Stimulated activated CD4-positive, alpha-beta T cell treated with anti-CD3 and anti-CD28 coated beads, TNF-alpha, amount 100 ng/mL, for 1 hour (primary cell): ENCODE measurements at places on chromosomes 16 and 17.

DNA sequence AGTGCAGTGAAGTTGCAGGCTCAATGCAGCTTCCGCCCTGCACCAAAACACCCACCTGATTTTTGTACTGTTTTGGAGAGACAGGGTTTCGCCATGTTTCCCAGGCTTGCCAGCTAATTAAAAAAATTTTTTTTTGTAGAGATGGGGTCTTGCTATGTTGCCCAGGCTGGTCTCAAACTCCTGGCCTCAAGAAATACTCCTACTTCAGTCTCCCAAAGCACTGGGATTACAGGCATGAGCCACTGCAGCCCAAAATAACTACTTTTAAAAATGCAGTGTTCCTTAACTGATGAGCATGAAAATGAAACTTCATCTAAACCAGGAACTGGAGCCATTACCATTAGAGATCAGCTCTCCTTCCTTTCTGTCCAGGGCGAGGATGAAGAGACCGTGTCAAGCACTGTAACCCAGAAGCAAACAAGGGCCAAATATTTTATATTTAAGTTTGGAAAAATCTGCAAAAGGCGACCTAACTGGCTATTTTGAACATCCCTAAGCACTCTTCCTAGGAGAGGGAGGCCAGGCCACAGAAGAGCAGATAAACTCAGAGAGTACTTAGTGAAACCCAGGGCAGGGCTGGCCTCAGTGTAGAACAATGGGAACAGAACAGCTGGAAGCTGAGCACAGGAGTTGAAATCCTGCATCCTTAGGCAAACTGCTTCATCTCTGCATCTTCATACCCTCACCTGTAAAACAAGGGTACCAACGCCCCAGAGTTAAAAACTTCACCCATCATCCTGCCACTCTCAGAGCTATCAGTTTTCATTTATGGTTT, 24.0 kb downstream of the CREBBP start:
- DNase-seq, result no peak

- DNase-seq, result no peak
These were observed 19.1 kb downstream of the ZNRF1 start for GRCh38 chr16:75017670-75018525.

- DNase-seq, result no peak
These were observed 18.9 kb upstream of the MAP3K14 start for GRCh38 chr17:45335721-45336120.

DNA sequence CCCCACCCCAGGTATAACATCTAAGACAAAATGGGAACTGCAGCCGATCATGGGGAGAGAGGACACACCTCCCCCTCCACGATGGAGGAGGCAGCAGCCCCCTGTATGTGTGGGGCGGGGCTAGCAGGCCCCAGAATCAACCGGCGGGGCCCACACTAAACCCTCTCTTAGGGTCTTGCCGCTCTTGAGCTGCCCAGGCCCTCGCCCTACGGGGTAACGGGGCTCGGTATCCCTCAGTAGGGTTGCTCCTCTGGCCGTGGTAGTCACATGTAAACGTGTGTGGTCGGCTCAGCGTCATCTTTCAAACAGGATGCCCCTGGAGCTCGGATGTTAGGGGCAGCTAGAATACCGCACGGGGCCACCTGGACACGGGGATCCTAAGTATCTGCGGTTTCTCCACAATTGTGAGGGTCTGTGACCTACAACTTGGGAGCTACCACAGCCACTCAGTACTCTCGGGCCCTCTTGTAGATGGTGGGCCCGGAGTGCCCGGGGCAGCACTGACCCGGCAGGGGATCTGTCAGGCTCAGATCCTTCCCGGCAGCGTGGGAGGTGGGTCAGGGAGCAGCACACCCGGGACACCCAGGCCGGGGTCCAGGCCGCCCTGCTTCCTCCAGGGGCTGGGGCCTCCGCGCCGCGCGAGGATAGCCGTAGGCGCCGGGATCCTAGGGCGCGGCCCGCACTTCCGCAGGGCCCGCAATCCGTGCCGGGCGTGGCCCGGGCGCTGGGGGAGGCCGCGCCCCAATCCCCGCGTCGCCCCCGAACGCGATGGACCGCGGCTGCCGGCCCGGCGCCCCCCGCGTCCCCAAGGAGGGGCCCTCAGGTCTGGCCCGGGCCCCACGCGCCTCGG, 781 bp downstream of the ARHGDIA start:
- no peak for DNase-seq

GRCh38 chr16:89944773-89945172, 3.8 kb upstream of the DEF8 start:
- no peak for DNase-seq

DNA sequence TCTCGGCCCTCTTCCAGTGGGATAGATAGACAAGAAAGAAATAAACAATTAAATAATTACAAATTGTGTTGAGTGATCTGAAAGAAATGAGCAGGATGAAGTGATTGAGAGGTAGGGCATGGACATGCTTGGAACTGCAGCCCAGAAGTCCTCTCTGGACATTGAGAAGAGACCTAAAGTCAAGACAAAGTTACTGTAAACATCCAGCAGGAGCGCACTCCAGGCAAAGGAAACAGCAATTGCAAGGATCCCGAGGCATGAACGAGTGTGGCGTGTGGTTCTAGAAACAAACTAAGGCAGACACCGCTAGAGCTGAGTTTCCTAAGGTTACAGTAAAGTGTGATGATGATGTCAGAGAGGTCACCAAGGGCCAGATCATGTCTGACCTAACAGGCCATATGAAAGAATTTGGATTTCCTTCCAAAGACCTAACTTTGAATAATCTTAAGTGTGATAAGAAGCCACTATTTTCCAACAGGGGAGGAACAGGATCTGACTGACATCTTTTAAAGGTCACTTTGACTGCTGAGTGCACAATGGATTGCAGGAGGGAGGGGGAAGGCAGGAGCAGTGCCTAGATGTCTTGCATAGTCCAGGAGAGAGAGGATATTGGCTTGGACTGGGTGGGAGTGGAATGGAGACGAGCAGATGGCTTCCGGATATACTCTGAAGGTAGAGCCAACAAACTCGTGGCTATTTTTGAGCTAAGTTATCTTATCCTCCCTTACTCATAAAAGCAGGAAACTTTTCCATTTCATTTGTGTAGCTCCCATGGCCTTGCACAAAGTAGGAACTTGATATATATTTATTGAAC, 19.0 kb downstream of the ABCC12 start:
- no peak for DNase-seq

GRCh38 chr17:78979780-78980623, at the start of gene LGALS3BP:
LGALS3BP (minus strand) TSS chr17:78979923; CDS start chr17:78977191, 2,732 bp downstream.
- no peak for DNase-seq

DNA sequence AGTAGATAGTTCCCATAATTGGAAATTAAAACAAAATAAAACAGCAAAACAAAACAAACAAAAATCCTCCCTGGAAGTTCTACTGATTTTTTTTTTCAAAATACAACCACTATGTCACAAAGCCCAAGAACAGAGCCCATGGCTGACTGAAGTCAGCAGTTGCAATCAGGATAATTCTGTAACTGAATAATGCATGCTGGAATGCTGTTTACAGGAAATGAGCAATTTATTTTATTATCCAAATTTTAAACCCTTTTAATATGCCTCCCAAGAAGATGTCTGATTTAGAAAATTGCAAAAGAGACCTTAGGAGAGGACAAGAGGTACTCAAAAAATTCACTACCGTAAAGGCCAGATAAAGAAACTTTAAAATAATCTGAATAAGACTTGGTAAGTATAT, 578.2 kb downstream of the TOX3 start:
- DNase-seq, result no peak

- DNase-seq, result no peak
These were observed 475.9 kb downstream of the GRIN2A start for GRCh38 chr16:9706217-9706836.

- no peak for DNase-seq
These were observed 716.9 kb downstream of the KCNJ18 start for GRCh38 chr17:22409160-22409751.

DNA sequence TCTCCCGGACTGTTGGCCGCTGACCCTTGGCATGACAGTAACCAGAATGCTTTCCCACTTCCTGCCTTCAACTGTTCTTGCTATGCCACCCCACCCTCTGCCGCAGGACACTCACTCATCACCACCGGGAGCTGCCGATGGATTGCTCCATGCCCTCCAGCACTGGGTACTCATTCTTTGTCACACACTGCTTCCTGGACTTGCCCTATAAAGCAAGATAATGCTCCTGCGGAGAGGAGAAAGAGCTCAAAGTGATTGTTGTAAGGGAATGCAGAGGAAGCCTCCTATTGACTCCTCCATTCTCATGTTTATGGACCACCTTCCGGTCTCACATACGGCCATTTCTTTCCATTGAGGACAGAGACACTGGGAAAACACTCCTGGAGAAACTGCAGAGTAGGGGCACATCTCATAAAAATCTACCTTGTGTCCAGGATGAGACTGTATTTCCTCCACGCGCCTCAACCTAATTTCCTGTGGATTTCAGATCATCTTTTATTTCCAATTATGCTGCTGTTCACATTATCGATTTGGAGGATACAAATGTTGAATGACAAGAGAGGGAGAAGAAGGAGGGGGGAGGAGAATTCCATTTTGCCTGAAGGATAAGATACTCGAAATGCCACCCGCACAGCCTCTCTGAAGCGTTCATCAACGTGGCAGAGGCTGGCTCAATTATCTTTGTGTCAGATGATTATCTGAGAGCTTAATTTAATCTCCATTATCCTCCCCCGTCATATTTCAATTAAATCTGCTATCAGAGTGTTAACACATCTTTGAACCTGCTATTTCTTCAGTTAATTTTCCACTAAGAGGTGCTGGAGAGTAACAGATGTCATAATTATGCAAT, 486.1 kb upstream of the SALL1 start:
- DNase-seq, result no peak

DNA sequence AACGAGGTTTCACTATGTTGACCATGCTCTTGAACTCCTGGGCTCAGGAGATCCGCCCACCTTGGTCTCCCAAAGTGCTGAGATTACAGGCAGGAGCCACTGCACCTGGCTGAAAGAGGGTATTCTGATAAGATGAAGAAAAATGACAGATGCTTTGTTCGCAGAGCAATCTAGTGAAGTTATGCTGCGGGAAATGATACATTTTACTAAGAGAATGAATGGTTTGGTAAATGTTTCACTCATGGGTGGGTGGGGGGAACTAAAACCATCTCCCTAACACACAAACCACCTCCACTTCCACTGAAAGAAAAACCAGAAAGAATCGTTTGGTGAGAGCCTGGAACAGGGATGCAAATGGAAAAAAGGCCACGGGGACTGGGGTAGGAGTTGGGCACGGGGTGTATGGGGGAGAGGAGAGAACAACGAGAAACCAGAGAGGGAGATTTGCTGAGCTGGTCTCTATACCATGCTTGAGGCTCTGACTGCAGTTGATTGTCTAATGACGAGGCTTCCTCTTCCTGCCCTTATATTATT, 19.0 kb upstream of the XYLT2 start:
- no peak for DNase-seq

- no peak for DNase-seq
These were observed 36.3 kb upstream of the CACNG1 start for GRCh38 chr17:67008101-67008500.

- no peak for DNase-seq
These were observed 55.7 kb upstream of the AKTIP start for GRCh38 chr16:53558710-53559109.

GRCh38 chr16:73543331-73543969, 495.5 kb upstream of the ZFHX3 start:
- no peak for DNase-seq

GRCh38 chr17:68658999-68659780, 58.0 kb upstream of the FAM20A start:
- DNase-seq, result no peak

DNA sequence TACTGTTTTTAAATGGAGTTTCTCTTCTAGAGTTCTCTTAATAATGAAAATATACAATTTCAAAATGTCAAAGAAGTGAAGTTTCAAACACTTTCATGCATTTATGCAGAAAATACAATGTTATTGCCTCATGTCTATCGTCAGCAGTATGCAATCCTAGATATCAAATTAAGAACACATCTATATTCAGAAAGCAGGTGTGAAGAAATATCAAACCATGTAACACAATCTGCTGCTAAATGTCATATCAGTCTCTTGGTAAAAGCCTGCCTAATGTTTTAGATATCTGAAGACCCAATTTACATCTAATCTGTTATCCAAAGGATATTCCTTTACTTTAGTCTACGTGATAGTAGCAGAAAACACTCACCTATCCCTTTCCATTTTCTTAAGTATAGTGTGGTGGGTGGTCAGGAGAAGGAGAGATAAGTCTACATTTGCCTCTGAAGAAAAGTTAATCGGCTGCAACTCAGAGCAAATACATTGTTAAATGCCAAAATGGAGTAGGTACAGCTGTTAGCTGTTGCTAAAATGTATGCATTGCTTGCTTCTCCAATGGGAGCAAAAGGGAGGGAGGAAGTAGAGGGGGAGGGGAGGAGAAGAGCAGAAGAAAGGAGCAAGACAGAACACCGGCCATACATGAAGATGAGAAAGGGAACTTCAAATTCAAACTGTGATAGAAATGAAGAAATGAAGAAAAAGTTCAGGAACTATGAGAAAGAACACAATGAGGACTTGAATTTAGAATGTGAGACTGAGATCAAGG, 64.9 kb downstream of the ITFG1 start:
- DNase-seq, result no peak

DNA sequence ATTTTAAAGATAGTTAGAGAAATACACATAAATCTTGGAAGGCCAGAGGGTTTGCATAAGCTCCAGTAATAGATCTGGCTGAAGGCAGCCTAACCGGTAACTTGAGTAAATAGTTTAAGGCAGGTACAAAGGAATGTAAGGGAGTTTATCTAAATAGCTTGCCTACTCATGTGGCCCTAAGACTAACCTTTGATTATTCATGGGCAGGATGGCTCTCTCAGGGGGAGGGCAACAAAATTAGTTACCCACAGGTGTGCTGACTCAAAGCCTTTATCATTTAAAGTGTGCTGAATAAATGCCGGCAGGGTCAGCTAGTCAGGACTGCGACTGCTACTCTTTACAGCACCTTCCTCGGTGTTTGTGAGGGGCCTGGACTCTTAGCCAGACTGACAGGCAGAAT, 761.3 kb upstream of the KIF2B start:
- no peak for DNase-seq

- no peak for DNase-seq
These were observed 24.2 kb downstream of the SOST start for GRCh38 chr17:43734376-43734775.

DNA sequence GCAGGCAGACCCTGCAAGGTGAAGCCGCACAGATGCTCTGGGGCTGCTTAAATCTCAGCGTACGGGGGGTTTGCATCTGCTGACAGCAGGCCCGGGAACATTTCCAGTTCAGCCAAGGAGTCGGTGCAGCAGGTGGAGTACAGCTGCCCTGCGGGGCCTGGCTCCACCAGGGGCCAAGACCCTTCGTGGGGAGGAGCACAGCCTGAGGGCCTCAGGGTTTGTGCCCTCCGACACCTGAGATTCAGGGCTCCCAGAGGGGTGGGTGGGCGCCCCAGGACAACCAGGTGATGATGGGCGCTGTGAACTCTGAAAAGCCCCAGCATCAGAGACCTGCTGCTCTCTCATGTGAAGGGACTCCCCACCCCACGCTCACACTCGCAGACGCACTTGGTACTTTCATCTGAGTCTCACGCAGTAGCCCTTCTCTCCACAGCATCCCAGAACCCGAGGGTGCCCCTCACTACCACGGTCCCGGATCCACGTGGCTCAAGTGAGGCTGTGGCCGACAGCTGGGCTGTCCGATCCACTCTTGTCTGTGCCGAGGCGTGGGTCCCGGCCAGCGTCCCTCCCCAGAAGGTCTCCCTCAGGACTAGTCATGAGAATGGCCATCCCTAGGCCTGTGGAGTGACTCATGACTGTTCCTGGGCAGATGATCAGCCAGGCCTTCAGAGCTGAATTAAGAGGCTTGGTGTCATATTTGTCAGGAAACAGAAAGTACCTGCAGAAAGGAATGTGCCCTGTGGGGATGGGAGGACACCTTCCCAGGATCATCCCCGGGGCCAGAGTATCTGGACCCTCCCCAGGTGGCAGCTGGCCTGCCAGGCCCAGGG, 29.6 kb downstream of the ACSF3 start:
- DNase-seq, result no peak

GRCh38 chr17:8225813-8226535, 15.6 kb upstream of the AURKB start:
- no peak for DNase-seq
